GM12878 (cell line): ENCODE measurements at places on chromosomes 2 and 18.

DNA sequence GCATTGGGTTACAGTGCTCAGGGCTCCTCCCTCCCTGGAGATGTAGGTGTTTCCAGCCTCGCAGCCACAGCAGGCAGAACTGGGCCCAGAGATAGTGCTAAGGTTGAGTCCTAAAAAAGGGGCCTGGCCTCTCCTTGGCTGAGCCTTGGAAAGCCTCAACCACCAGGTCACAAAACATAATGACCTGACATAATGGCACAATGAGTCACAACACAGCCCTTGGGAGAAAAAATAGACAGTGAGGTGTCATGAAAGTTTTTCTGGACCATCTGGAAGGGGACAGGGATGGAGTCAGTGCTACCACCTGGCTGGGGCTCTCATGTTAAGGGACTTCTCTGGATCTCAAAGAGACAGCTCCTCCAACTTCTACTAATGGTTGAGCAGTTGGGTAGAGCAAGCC is 92.4 kb upstream of the LCLAT1 start:
- DNase-seq, result no peak

DNA sequence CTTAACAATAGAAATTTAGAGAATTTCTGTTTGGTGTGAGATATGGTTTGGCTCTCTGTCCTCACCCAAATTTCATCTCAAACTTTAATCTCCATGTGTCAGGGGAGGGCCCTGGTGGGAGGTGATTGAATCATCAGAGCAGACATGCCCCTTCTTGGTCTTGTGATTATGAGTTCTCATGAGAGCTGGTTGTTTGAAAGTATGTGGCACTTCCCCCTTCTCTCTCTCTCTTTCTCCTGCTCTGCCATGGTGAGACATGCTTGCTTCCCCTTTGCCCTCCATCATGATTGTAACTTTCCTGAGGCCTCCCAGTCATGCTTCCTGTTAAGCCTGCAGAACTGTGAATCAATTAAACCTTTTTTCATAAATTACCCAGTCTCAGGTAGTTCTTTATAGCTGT is 524.7 kb upstream of the ACVR2A start:
- no peak for DNase-seq

DNA sequence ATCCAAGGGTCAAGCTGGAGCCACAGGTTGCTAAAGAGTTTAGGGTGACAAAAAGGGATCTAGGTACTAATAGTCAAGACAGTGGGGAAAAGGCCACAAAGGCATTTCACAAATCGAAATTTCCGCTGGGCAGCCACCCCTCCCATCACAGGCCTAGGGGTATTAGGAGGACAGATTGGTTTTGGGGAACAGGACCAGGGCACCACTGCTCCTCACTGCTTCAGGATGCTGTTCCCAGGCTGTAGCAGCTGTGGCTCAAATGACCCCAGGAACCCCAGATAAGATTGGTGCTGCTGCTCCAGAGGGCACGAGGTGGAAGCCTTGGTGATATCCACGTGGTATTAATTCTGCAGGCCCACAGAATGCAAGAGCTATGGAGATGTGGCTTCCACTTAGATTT is 22.7 kb downstream of the KLHL23 start:
- DNase-seq, result no peak

DNA sequence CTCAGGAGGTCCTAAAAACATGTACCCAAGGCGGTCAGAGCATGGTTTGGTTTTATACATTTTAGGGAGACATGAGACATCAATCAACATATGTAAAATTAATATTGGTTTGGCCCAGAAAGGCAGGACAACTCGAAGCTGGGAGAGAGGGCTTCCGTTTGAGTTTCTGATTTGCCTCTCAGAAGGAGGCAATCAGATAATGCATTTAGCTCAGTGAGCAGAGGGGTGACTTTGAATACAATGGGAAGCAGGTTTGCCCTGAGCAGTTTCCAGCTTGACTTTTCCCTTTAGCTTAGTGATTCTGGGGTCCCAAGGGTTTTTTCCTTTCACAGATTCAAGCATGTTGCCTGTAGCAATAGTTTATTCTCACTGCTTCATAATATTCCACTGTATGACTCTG is 12.6 kb downstream of the SPOPL start:
- no peak for DNase-seq

DNA sequence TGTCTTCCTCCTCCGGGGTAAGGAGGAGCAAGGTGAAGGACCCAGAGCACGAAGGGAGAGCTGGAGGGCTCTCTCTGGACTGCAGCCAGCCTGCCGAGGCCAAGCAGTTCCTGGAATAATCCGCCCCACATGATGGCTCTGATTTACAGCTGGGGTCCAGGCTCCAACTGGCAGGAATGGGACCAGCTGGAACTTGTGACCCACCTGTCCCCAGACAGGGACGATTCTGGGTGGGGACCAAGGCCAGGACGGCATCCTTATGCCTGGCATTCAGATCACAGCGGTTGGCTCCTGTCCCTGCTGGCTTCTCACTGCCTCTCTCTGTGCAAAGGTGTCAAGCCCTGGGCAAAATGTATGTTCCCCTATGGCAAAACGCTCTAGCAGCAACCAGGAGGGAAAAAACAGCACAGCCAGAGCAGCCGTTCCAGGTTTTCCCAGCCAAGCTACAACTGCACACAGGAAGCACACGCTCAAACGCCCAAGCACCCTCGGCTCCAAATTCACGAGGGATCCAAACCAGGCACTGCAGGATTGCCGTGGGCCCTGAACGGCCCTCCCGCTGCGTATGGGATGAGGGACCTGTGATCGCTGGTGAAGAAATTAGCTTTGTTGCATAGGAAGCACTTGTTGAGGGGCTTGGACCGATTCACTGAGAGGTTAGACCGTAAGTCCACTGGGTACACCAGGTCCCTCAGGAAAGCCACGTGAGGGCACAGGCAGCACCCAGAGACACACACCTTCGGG is 35.8 kb downstream of the FAM178B start:
- no peak for DNase-seq

GRCh38 chr2:239916205-239917124 is 108.7 kb downstream of the NDUFA10 start:
- DNase-seq, result no peak

GRCh38 chr2:147438882-147439281 is 405.9 kb upstream of the ACVR2A start:
- DNase-seq, result no peak

DNA sequence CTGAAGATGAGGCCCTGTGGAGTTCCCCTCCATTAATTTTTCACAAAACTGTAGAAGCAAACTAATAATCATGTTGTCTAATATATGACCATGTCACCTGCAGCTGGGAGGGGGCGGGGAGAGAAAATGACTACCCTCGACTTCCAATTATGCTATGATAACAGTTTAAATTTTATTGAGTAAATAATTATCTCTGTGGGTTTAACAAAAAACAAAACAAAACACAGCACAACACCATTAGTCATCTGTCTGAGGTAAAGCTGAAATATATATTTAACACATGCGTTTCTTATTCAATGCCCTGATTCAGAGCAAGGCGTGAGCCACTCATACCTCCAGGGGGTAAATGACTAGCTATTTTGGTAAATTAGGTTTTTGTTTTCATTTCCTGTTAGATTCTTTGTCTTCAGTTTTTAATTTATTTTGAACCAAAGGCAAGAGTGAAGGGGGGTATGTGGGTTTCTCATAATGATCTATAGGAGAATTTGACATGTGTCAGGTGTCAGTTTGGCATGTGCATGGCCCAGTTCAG is 77.4 kb upstream of the ZCCHC2 start:
- no peak for DNase-seq

- no peak for DNase-seq
Measured at GRCh38 chr2:173058673-173059072, 17.0 kb upstream of the MAP3K20 start.

DNA sequence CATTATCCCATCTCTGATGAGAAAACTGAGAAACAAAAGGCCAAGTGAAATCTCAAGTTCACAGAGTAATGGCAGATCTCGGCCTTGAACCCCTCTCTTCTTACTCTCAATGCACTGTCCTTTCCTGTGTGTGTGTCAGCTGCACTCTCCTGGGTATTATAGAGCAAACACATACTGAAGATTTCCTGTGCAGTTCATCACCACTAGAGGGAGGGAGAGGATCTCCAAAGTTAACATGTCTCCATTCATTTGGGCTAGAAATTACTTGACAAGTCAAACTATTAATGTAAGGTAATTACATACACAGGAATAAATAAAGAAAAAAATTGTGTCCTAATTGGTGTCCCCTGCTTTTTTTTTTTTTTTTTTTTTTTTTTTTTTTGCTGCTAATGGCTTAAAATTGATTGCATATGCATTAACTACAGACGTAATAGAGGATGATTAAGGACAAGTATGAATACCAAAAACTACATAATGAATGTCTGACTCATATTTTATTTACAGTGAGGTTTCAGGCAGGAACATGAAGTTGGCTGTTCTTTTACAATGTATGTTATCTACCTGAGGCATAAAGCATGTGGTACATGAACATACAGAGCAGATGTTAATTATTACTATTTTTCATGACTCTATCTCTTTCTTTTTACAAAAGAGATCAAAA is 269.2 kb downstream of the NYAP2 start:
- DNase-seq, result peak; percentile 12

- no peak for DNase-seq
Measured at GRCh38 chr18:35153609-35154272, 87.1 kb upstream of the ZNF397 start.

DNA sequence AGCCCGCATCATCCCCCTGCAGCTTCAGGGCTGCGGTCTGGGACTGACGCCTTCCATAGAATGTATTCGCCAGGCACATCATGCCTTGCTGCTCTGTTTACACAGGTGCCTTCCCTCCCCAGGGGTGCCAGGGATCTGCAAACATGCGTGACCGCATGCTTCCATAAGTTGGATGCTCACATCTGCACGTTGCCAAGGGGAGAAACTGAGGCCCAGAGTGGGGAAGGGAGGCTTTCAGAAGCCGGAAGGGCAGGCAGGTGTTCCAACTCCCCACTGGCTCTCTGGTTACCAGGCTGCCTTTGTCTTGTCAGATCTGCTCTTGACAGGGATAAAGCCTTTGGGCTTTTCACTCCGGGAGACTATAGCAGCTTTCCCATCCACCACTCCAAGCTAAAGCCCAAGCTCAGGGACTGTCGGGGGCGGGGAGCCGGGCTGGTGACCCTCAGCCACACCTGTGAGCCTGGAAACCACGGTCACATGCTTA is 125.8 kb upstream of the TNP1 start:
- no peak for DNase-seq

DNA sequence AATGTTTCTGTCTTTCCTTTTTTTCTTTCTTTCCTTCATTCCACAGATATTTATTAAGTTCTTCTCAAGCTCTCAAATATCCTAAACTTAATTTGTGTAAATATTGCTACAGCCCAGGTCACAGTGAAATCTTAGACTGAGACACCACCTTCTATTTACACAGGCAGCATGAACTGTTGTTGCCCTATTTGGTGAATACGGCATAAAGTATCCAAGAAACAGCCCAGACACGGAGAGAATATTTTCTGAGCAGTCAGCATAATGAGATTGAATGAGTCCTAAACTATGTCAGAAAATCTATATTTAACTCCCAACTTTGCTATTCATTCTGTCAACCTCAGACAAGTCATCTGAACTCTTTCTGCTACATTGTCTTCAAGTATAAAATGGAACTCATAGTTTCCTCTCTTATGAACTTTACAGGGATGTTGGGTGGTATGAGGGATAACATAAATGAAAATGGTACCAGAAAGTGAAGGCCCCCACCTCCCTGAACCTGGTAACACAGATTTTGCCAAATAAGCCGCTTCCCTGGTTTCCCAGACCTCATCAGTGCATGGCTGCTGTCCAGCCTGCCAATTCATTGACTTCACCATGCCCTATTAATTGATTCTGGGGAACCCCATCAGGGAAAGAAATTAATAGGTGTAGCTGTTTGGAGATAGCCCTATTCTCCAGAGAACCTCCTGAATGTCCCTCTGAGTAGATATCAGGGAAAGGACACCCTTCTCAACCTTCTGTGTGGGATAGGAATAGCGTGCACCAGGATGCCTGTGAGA is 235.9 kb downstream of the SETBP1 start:
- DNase-seq, result no peak

GRCh38 chr2:3633089-3633981 is 24.7 kb upstream of the ALLC start:
- no peak for DNase-seq

GRCh38 chr2:96427917-96428316 is 77.2 kb downstream of the NEURL3 start:
- DNase-seq, result no peak

DNA sequence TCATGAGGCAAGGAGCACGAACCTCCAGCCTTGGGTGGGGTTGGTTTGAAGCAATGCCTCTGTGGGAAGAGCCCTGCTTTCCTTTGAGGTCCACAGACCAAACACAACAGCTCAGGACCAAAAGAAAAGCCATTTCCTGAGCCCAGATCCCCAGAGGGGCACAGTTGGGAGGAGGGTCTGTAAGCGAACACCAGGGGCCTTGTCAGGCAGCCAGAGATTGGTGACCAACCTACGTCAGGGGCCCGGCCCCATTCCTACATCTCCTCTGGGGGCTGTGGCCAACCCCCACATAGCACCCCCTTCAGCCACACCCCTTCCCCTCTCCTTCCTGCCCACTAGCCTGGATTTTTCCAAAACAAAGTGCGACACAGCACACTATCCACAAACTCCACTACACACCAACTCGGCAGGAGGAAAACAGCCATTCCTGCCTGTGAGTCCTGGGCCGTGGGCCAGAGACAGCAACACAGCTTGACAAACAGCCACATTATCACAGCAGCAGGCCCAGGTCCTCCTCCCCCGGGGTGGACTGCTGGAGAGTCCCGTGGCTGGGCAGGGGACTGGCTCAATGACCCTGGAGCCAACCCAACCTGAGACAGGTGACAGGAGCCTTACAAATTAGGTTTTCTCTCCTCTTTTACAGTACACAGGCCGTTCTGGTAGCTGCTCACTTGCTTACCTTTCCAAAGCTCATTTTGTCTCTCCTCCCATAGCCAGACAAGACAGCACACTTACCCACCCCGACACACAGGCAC is 98.8 kb downstream of the TNS1 start:
- DNase-seq, result no peak

DNA sequence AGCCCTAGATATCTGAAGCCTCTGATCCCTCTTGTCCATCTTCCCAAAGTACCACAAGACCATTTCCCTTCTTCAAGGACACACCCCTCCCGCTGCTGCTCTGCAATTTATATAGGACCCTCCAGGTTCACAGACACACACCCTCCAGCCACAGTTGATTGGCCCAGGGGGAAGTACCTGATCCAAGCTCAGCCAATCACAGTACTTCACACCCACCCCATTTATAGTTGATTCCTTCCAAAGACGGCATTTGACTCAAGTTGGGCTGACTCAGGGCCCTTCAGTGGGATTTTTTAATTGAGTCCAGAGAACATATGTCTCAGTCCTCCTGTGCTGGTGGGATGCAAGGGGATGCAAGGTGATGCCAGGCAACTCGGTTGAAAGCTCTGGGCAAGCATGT is 59.2 kb downstream of the GYPC start:
- no peak for DNase-seq

GRCh38 chr2:112942654-112943002 is 31.7 kb downstream of the IL37 start:
- DNase-seq, result no peak

DNA sequence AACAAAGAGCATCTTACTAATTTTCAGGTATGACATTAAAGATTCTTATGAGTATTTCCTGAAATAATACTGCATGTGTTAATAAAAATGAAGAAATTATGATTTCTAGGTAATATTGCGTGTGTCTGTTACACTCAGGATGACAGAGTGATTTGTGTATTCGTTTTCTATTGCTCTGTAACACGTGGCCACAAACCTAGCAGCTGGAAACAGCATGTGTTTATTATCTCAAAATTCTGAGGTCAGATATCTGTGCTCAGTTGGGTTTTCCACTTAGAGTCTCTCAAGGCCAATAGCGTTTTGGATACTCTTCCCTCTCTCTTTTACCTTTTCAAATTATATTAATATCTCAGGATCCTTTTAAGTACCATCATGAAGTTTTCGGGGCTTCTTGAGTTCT is 667.9 kb upstream of the CDH7 start:
- no peak for DNase-seq

- no peak for DNase-seq
Measured at GRCh38 chr18:572091-572830, 7.9 kb upstream of the CETN1 start.
